Activated CD8-positive, alpha-beta T cell treated with anti-CD3 and anti-CD28 coated beads for 36 hours (primary cell): ENCODE measurements at places on chromosomes 3 and 15. TPM values are rescaled to one million over a fixed set of nuclear protein-coding genes. Genes with fewer than 3 reads are reported as not detected.

Gene AGBL1
- not detected for total RNA-seq

Gene EFHB
- total RNA-seq = 0.77 TPM

Gene RNF7
- total RNA-seq = 56.1 TPM

Gene SYNPR
- not detected for total RNA-seq

Gene DNASE1L3
- not detected for total RNA-seq

Gene GOLGA8G
- not detected for total RNA-seq

DNA sequence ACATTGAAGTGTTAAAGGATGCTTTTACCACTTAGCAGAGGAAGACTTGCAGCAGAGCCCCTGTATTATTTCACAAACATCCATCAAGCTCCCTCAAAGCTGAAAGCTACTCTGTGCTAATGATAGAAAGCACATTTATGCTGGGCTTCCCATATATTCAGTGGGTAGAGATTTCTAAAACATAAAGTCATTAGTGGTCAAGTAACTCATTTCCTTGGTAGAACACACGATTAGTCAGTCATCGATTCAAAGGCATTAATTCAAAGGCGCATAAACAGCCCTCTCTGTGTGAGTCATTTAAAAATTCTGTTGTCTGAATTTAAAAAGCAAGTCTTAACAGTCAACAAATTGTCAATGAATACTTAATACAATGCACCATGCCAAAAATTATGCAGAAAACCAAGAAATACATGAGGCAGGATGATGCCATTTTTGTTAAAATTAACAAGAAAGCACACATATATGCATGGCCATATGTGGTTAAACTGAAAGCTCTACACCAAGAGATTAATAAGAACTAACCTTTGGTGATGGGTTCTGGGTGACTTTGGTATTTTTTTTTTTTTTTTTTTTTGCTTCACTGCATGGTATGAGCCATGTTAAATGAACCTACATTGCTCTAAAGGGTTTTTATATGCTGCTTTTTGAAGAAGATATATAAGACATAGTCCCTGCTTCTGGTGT is 61.7 kb downstream of the LDHAL6B start:
- no peak overlapping the region for H3K4me3 ChIP-seq
- H3K4me1 ChIP-seq = peaks cover 5% of the 10 kb centered on the region
- H3K27me3 ChIP-seq = peaks cover 2% of the 10 kb centered on the region
- DNase-seq = no peak
- no peaks in the 10 kb centered on the region for H3K36me3 ChIP-seq

DNA sequence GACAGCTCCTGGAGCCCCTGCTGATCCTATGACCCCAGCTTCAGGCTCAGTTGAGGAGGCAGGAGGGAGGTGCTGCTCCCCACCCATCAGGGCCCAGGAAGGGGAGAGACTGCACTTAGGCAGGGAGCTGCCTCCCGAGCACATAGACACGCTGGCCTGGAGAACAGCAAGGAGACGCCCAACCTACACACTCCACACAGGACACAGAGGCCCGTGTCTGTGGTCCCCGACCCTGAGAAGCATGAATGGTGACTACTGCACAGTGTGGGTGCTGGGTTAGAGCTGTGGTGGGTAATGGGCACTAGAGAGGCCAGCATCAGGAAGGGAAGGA is 1.1 kb upstream of the HHATL start:
- DNase-seq = no peak
- peaks cover 2% of the 10 kb centered on the region for H3K4me1 ChIP-seq
- H3K4me3 ChIP-seq = no peak overlapping the region

GRCh38 chr3:108091498-108092250 is 843 bp upstream of the CD47 start:
- peaks cover 41% of the 10 kb centered on the region for H3K4me1 ChIP-seq
- no peaks in the 10 kb centered on the region for H3K27me3 ChIP-seq
- H3K36me3 ChIP-seq = peaks cover 9% of the 10 kb centered on the region
- DNase-seq = peak; percentile 45
- H3K27ac ChIP-seq = peak overlapping the region; percentile 95

DNA sequence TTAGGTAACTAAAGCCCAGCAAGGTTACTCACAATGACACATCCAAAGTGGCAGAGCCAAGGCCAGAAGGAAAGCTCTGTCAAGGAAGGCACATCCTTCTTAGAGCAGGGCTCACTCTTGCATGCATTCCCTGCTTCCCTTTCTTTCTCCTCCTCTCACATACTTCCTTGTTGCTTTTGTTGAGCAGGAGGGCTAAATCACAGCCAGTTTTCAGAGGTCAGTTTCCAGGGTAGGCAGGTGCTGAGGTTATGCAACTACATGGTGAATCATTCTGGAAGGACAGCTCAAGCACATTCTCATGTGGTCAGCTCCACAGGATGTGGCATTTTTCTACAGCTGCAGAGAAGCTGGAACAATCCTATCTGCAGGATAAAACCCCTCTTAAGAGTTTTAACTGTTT is 275.6 kb downstream of the ZNF621 start:
- H3K4me1 ChIP-seq = no peaks in the 10 kb centered on the region
- DNase-seq = no peak
- no peak overlapping the region for H3K27ac ChIP-seq
- no peak overlapping the region for H3K4me3 ChIP-seq
- H3K36me3 ChIP-seq = no peaks in the 10 kb centered on the region
- H3K27me3 ChIP-seq = peaks cover 12% of the 10 kb centered on the region

Gene PCLAF
- 109 TPM for total RNA-seq

DNA sequence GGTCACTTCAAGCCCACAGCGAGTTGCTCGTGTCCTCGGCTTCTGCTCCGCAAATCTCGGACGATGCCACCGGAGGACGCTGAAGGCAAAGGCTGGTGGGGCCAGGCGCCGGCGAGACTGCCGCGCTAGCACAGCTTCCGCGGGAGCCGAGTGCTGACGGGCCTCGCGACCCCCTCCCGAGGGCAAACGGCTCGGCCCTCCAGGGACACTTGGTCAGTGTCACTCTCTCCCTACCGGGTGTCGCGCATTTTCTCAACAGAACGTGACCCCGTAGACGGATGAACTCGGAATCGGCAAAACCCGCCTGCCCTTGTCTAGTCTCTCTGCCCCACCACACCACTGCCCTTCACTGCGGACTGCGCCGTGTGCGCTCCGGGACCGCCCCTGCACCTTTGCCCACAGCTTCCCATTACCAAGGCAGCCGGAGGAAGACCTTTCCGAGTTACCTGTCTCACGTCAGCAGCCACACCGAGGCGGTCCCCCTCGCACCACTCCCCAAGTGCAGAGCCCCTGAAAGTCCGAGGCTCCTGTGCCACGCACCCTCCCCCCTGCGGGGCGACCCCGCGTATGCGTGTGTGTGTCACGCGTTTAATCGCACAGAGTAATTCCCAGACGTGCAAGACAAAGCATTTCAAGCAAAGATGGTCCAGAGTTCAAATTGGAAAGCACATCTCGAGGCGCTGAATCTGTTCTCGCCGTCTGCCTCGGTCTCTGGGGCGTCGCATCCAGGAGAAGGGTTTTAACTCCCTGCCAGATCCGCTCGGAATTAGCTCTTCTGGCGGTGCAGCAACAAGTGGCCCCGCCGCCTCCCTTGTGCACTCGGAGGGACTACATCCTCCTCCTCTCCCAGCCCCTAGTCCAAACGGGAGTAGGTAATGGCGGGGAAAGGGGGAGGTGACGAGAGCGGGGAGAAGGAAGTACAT is 245.0 kb upstream of the TOPAZ1 start:
- H3K27ac ChIP-seq = no peak overlapping the region
- peak overlapping the region; percentile 57 for H3K4me3 ChIP-seq
- H3K4me1 ChIP-seq = peaks cover 38% of the 10 kb centered on the region
- DNase-seq = peak; percentile 42
- H3K27me3 ChIP-seq = peaks cover 74% of the 10 kb centered on the region
- H3K36me3 ChIP-seq = peaks cover 6% of the 10 kb centered on the region

- H3K36me3 ChIP-seq = peaks cover 12% of the 10 kb centered on the region
- no peak overlapping the region for H3K27ac ChIP-seq
- H3K27me3 ChIP-seq = no peaks in the 10 kb centered on the region
- DNase-seq = no peak
These were observed 33.5 kb upstream of the PTPN23 start for GRCh38 chr3:47347217-47347801.

GRCh38 chr15:51226576-51227210 is 111.7 kb downstream of the CYP19A1 start:
- DNase-seq = no peak
- peaks cover 10% of the 10 kb centered on the region for H3K27me3 ChIP-seq
- no peak overlapping the region for H3K4me3 ChIP-seq

- H3K4me3 ChIP-seq = no peak overlapping the region
- no peaks in the 10 kb centered on the region for H3K36me3 ChIP-seq
- H3K27me3 ChIP-seq = peaks cover 15% of the 10 kb centered on the region
- no peak for DNase-seq
These were observed 20.9 kb upstream of the FSTL1 start for GRCh38 chr3:120471643-120472042.

- no peak for DNase-seq
- no peak overlapping the region for H3K27ac ChIP-seq
- H3K4me3 ChIP-seq = no peak overlapping the region
- H3K27me3 ChIP-seq = no peaks in the 10 kb centered on the region
- peaks cover 60% of the 10 kb centered on the region for H3K4me1 ChIP-seq
These were observed 4.4 kb upstream of the CD200R1 start for GRCh38 chr3:112979244-112979832.

DNA sequence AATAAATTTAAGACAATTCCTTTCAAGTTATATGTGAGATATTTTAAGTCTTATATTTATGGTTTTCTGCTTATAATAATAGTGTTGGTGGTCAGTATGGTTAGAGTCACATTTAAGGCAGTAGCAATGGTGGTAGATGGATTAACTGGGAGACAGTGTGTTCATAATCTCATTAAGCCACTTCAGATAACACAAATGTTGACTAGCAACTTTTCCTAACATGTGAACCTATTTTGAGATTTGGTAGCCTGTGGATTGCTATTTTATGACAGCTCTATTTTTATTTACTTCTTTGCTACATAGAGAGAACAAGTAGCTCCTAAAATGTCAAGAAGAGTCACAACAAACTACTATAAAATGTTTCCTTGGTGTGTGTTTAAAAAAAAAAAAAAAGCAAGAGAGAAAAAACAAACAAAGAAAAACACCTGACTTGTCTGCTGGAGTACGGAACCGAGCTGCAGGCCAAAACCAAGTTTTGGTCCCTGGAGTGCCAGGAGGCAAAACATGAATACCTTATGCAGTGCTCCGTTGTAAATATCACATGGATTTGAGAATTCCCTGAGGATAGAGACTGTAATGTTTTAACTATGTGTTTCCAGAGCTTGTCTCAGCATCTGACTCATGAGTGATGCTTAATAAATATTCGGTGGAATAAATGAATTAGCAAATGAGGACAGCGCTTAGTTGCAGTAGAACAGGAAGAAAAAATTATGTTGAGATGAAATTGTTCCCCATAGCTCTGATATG is 457.1 kb upstream of the ROBO2 start:
- H3K27me3 ChIP-seq = no peaks in the 10 kb centered on the region
- no peak overlapping the region for H3K4me3 ChIP-seq
- no peak for DNase-seq
- no peaks in the 10 kb centered on the region for H3K4me1 ChIP-seq
- no peaks in the 10 kb centered on the region for H3K36me3 ChIP-seq

Gene CD96
- 147 TPM for total RNA-seq

Gene C2CD4A
- 1.0 TPM for total RNA-seq

Gene IL17RD
- total RNA-seq = not detected

DNA sequence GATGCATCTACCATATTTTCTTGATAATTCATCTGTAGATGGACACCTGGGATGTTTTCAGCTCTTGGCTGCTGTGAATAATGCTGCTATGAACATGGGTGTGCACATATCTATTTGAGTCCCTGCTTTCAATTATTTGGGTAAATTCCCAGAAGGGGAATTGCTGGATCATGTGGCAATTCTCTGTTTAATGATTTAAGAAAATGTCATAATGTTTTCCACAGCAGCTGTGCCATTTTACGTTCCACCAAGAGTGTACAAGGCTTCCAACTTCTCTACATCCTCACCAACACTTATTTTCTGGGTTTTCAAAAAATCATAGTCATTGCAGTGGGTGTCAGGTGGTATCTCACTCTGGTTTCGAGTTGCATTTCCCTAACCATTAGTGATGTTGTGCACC is 64.4 kb downstream of the NSMCE3 start:
- peaks cover 17% of the 10 kb centered on the region for H3K27me3 ChIP-seq
- H3K4me3 ChIP-seq = no peak overlapping the region
- H3K36me3 ChIP-seq = no peaks in the 10 kb centered on the region
- DNase-seq = no peak
- H3K4me1 ChIP-seq = no peaks in the 10 kb centered on the region

Gene PDCD10
- 68.9 TPM for total RNA-seq

- H3K4me1 ChIP-seq = peaks cover 49% of the 10 kb centered on the region
- peaks cover 30% of the 10 kb centered on the region for H3K36me3 ChIP-seq
- H3K4me3 ChIP-seq = no peak overlapping the region
- peak overlapping the region; percentile 82 for H3K27ac ChIP-seq
These were observed 1037.0 kb upstream of the CFAP20DC start for GRCh38 chr3:60086811-60087210.

- H3K4me1 ChIP-seq = peaks cover 33% of the 10 kb centered on the region
- peaks cover 37% of the 10 kb centered on the region for H3K36me3 ChIP-seq
- H3K27ac ChIP-seq = peak overlapping the region; percentile 96
- H3K4me3 ChIP-seq = peak overlapping the region; percentile 94
These were observed 20.5 kb downstream of the WDR73 start for GRCh38 chr15:84633311-84634227.

- peaks cover 2% of the 10 kb centered on the region for H3K27me3 ChIP-seq
- H3K4me3 ChIP-seq = no peak overlapping the region
- H3K36me3 ChIP-seq = no peaks in the 10 kb centered on the region
These were observed 132.7 kb downstream of the MYLK start for GRCh38 chr3:123751433-123751832.

DNA sequence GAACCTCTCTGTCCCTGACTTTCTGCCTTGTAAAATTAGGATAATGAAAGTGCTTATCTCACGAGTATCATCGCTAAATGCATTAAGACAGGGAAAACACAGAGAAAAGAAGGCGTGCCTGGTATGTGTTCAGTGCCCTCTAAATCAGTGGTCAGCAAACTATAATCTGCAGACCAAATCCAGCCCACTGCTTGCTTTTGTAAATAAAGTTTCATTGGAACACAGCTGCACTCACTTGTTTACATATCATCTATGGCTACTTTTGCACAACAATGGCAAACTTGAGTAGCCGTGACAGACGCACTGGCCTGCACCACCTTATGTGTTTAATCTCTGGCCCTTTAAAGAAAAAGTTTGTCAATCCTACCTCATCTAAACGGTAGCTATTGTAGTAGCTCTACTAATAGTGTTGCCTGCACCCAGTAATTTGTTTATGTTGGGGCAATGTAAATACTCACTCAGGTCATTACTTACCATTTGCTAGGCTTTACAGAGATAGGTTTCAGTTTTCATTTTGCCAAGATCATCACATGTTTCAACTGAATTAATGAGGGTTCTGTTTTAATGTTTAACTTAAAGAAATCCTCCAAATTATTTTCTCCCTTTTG is 229.4 kb downstream of the FEZF2 start:
- H3K4me3 ChIP-seq = no peak overlapping the region
- no peaks in the 10 kb centered on the region for H3K4me1 ChIP-seq
- no peaks in the 10 kb centered on the region for H3K36me3 ChIP-seq
- H3K27ac ChIP-seq = no peak overlapping the region

- peaks cover 7% of the 10 kb centered on the region for H3K4me1 ChIP-seq
- no peak overlapping the region for H3K27ac ChIP-seq
- H3K36me3 ChIP-seq = no peaks in the 10 kb centered on the region
- H3K27me3 ChIP-seq = peaks cover 32% of the 10 kb centered on the region
These were observed 16.6 kb downstream of the PAQR9 start for GRCh38 chr3:142946861-142947260.

Gene CD200R1
- total RNA-seq = 1.4 TPM

Gene TTLL13
- total RNA-seq = 0.20 TPM

GRCh38 chr3:195212749-195213375 is 58.1 kb downstream of the XXYLT1 start:
- H3K27me3 ChIP-seq = no peaks in the 10 kb centered on the region
- peaks cover 11% of the 10 kb centered on the region for H3K4me1 ChIP-seq
- no peak overlapping the region for H3K4me3 ChIP-seq
- no peak for DNase-seq

Gene SLC6A1
- total RNA-seq = not detected
